Tracheal epithelial cell (primary cell): ENCODE measurements at places on chromosomes 1 and 21. TPM values are rescaled to one million over a fixed set of nuclear protein-coding genes. Genes with fewer than 3 reads are reported as not detected.

NUP210L gene
- total RNA-seq = 0.21 and 0.24 TPM in 2 replicates

PGBD5 gene
- total RNA-seq = under 0.01 and 15.2 TPM in 2 replicates

AIM2 gene
- total RNA-seq = not detected in 2 replicates

NUDT4B gene
- total RNA-seq = 4.6 and 9.0 TPM in 2 replicates

OR2G6 gene
- not detected in 2 replicates for total RNA-seq

RAD54L gene
- total RNA-seq = 0.96 and 1.7 TPM in 2 replicates

RPE65 gene
- total RNA-seq = not detected in 2 replicates

PRAMEF4 gene
- not detected in 2 replicates for total RNA-seq

KRTAP13-2 gene
- total RNA-seq = not detected in 2 replicates

TSPAN2 gene
- total RNA-seq = 3.4 TPM in 1 of 2 replicates, not detected in the other

AGMAT gene
- 1.9 and 2.1 TPM in 2 replicates for total RNA-seq

ANKRD45 gene
- total RNA-seq = 0.24 and 0.64 TPM in 2 replicates

OR6Y1 gene
- total RNA-seq = not detected in 2 replicates

CLCNKA gene
- total RNA-seq = not detected in 2 replicates

DIRAS3 gene
- not detected in 2 replicates for total RNA-seq

ACTA1 gene
- total RNA-seq = not detected in 2 replicates

HAPLN2 gene
- not detected in 2 replicates for total RNA-seq

PDC gene
- total RNA-seq = not detected in 2 replicates

TIPRL gene
- 31.8 and 40.7 TPM in 2 replicates for total RNA-seq

CRP gene
- not detected in 2 replicates for total RNA-seq

PADI1 gene
- 5.5 and 6.5 TPM in 2 replicates for total RNA-seq

C1orf146 gene
- not detected in 2 replicates for total RNA-seq

SPRR4 gene
- total RNA-seq = not detected in 2 replicates

MXRA8 gene
- total RNA-seq = 2.8 and 12.0 TPM in 2 replicates

ADGRB2 gene
- 0.21 and 0.72 TPM in 2 replicates for total RNA-seq

FMO4 gene
- total RNA-seq = 0.85 and 0.96 TPM in 2 replicates

XCL1 gene
- not detected in 2 replicates for total RNA-seq

TCP10L gene
- 0.24 and 1.5 TPM in 2 replicates for total RNA-seq

S100PBP gene
- 13.4 and 33.7 TPM in 2 replicates for total RNA-seq

JAM2 gene
- not detected in 2 replicates for total RNA-seq

DDR2 gene
- total RNA-seq = 1.7 TPM in 2 replicates

LCE1B gene
- total RNA-seq = not detected in 2 replicates

LCE1C gene
- 0.24 and 1.3 TPM in 2 replicates for total RNA-seq

SPRR1A gene
- total RNA-seq = not detected in 2 replicates
